Stimulated activated CD4-positive, alpha-beta T cell treated with anti-CD3 and anti-CD28 coated beads, TNF-alpha, amount 100 ng/mL, for 1 hour (primary cell): ENCODE measurements at places on chromosomes 2 and 18.

DNA sequence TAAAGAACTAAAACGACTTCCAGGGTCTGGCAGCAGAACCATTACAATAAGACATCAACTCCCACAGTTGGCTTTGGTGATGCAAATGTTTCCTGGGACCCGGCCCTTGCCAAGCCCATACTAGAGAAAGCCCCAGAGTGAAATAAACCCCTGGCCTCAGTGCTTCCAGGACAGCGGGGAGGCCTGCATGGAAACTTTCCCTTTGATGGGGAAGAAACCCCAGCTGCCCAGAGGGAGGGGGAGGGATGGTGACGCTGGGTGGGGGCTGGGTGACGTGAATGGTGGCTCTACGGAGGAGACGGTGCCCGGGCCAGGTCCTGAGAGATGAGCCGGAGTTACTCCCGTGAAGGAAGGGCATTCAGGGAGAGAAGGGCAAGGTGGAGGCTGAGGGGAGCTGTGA lies 27.5 kb downstream of the INHBB start:
- no peak for DNase-seq

- DNase-seq: no peak
Observed at GRCh38 chr18:24051031-24051947, 36.7 kb downstream of the TTC39C start.

DNA sequence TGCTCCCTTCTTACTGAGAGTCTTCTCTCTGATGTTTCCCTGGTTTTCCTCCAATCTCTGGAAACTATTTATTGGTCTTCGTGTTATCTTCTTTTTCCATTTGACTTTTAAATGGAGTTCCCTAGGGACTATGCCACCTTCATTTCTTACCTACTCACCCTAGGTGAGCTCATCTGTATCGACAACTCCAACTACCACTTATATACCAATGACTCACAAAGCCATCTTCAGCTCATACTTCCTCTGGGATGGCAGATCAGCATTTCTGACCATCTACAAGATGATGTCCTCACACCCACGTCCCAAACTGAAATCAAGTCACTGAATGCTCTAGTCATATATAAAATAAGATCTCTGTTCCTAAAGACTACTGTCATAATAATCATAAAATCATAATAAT lies 40.6 kb downstream of the CFAP210 start:
- no peak for DNase-seq

- DNase-seq: no peak
Observed at GRCh38 chr2:224178056-224178455, 139.0 kb upstream of the SERPINE2 start.

- no peak for DNase-seq
Observed at GRCh38 chr18:73791081-73791480, 356.6 kb downstream of the FBXO15 start.

- no peak for DNase-seq
Observed at GRCh38 chr18:54718408-54718773, 109.9 kb upstream of the RAB27B start.

- no peak for DNase-seq
Observed at GRCh38 chr2:10382354-10383061, 65.6 kb downstream of the ODC1 start.

DNA sequence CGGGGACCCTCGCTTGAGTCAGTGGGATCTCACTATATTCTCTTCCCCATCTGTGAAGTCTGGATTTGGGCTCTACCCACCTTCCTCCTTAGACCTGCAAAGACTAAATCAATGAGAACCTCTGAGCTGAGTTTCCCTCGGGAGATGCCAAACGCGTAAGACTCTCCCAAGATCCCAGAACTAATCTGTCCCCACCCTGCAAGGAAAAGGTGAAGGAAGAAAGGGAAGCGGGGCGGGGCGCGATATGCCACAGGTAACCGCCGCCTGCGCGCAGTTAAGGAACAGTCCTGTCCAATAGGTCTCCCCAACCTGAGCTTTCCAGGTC lies 780 bp downstream of the SRD5A2 start:
- DNase-seq: no peak

DNA sequence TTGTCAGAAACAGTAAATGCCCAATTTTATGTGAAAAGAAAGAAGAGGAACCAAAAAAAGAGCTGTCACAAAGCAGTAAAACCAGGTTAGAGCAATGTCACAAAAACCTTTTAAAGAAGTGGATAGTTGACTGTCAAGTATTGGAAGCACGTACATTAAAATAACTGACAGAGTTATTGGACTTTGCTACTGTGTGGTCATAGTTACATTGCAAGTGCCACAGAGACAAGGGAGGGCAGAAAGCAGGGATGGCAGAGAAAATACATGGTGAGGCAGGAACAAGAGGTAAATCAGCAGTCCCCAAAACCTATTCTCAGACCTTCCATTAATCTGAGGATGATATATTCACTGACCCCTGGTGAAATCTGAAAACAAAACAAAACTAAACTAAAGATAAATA lies 116.3 kb downstream of the LRP1B start:
- DNase-seq: no peak

DNA sequence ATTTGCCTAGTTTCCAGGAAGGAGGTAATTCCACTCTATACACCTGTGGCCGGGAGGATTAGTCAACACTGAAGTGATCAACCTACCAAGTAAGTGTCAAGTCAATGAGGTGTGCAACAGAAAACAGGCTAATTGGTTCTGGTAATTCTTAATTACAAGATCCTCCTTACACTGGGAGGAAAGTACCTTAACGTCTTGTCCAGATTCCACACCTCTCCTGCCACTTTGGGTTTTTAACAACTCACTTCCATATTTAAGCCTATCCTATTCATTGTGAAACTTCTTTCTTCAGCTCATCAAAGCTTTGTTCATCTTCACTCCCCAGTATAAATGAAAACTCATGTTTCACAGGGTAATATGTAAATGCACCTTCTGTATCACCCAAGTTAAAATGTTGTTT lies 22.0 kb upstream of the MAP4K4 start:
- no peak for DNase-seq

GRCh38 chr2:239263669-239264491 lies 136.9 kb downstream of the HDAC4 start:
- DNase-seq: no peak

DNA sequence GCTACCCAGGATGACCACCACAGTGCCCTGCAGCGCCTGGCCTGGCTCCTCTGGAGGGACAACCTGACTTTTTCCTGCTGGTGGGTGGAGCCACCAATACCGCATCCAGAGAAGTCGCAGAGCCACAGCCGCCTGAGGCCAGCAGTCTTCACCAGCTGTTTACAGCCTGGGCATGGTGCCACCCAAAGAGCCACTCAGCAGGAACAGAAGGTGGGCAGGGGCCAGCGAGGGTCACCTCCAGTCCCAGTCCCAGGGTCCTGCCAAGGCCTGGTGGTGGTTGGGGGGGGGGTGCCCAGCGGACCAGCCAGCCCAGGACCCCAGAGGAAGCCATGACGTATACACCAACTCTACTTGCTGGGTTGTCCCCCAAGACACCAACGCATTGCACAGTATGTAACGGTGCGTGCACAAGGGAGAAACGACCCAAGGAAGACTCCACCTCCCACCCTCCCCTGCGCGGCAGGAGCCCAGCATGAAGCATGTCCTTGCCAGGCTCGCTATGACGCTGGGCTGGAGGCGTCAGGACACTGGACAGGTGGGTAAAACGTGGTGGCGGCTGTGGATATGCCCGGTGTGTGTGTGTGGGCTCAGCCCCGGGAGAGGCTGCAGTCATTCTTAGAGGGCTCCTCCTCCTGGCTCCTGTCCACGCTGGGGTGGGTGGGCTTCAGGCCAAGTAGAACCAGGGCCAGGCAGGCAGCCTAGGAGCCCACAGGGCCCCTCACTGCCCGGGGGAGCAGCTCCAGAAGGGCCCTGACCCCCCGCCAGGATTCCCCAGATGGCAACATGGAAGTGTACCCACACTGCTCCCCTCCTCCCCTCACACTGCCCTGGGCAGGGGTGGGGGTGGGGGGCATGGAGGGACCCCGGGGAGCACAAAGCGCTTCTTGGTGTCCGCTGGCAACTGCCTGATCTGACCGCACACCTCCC lies 49.3 kb downstream of the HS6ST1 start:
- DNase-seq: no peak
